ENCODE measurements at places on chromosomes 1 and 21.
A peak's percentile ranks its signal among the peaks of the same experiment; 100 is the strongest.

GRCh38 chr21:44593598-44594405, 1.5 kb upstream of the KRTAP10-6 start:
- DNase-seq: no peak

GRCh38 chr1:154325583-154326545, 539 bp downstream of the ATP8B2 start:
- peak; percentile 88 for DNase-seq

- DNase-seq: no peak
These were observed 12.3 kb downstream of the OR2T11 start for GRCh38 chr1:248622570-248623001.

DNA sequence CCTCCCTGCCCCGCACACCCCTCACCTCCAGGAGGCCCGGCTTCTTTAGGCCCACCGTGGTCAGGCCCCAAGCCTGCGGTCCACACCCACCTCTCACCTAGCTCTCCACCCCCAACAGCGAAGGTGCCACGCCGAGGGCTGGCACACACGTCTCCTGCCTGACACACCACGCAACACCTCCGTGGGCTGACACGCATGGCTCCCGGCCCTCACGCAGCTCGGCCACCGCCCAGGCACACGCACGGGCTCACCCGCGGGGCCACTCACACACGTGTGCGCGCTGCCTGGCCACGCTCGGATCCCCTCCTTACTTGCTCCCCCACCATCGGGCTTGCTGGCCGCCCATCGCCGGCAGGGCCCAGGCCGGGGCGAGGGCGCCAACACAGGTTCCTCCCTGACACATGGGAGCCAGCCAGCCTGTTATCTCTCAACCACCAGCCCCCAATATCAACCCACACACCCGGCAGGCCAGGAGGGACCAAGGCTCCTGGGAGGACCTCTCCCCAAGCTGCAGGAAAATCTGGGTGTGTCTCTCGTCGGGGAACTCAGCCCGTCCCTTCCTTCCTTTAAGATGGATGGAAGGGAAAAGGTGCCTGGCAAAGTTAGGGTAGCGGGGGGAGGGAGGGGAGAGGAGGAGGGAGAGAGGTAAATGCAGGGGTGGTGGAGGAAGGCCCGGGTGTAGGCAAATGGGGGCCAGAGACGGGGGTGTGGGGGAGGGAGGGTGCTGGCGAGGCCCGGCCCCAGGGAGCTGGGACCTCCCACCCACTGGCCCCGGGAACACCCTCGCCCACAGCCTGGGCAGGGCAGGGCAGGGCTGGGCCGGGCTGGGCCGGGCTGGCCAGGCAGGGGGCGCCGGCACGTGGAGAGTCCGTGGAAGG, 546 bp downstream of the ELOVL1 start:
- DNase-seq: peak; percentile 60

DNA sequence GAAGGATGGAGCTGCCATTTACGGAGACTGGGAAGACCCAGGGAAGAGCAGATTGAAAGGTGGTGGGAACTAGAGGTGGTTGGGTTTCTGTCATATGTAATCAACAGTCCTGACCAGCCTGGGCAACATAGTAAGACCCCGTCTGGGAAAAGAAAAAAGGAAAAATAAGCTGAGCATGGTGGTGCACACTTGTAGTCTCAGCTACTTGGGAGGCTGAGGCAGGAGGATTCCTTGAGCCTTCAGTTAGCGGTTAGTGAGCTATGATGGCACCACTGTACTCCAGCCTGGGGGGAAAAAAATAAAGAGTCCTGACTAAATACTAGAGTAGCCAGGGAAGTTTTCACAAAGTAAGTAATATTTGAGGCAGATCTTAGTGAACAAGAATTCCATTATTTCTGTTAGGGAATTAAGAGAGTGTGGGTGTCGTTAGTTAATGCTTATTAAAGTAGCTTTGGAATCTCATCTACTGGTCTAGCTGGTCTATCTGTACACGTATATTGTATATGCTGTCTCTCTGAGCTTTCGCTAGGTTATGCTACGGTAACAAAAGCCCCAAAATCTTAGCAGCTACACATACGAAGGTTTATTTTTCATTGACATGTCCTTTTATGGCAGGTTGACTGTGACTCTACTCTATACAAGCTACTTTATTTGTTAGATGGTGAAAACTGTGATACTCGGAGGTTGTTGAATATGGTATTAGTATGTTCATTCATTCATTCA, 4.4 kb downstream of the NBPF1 start:
- no peak for DNase-seq

DNA sequence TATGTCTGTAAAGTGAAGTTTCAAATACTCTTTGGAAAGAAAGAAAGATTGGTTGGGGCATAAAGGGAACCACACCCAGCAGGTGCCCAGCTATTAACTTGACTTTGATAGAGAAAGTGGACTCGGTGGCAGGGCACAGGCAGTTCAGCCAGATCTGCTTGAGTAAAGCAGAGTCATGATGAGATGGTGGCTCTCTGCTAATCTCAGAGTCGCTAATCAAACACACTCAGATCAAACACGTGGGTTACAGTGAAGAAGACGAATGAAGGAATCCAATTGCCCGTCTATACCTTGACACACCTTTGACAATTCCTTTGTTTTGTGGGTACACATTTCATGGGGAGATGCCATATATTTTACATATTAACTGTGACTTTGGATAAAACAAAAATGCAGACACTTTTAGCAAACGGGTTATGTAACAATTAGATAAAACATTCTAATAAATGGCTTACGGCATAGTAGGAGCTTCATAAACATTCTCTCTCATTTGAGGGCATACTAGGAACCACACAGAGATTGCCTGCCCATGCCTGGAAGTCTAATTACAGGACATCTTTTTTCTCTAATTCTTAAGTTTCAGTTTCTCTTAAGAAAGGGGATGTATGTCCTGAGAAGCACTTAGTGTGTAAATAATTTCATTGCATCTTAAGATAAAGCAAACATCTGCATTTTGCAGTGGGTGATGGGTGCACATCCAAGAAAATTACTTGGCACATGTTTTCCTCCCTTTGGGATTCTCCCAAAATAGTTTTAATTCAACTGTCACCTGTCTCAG, 7.2 kb downstream of the CBR1 start:
- DNase-seq: no peak

DNA sequence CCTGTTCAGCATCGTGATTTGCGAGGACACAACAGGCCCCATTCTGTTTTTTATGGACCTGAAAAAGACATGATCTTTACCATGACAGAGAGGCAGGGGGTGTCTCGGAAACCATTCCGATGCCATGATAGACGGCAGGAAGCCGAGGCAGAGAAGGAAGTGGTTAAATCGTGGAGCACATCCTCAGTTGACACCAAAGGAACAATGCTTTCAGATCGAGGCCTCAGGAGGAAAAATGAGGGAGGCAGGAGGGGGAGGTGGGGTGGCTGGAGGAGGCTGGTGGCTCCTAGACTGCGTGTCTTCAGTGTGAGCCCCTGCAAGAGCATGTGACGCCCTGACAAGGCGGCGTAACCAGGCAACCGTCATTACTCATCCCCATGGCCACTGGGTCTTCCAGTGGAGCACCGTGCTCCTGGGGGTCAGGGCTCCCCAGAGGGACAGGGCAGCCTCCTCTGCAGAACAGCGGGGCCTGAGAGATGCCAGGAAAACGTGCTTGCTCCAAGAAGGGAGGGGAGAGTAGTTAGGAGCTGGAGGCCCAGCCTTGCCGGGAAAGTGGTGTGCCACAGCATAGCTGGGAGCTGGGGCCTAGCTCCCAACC, 172.8 kb upstream of the TMEM51 start:
- peak; percentile 67 for DNase-seq

- no peak for DNase-seq
These were observed 663 bp downstream of the ATP13A2 start for GRCh38 chr1:17011092-17011438.

- DNase-seq: no peak
These were observed 215.0 kb downstream of the DAB1 start for GRCh38 chr1:57208741-57209302.

- peak; percentile 64 for DNase-seq
These were observed 16.8 kb downstream of the TNFSF4 start for GRCh38 chr1:173190101-173190936.

DNA sequence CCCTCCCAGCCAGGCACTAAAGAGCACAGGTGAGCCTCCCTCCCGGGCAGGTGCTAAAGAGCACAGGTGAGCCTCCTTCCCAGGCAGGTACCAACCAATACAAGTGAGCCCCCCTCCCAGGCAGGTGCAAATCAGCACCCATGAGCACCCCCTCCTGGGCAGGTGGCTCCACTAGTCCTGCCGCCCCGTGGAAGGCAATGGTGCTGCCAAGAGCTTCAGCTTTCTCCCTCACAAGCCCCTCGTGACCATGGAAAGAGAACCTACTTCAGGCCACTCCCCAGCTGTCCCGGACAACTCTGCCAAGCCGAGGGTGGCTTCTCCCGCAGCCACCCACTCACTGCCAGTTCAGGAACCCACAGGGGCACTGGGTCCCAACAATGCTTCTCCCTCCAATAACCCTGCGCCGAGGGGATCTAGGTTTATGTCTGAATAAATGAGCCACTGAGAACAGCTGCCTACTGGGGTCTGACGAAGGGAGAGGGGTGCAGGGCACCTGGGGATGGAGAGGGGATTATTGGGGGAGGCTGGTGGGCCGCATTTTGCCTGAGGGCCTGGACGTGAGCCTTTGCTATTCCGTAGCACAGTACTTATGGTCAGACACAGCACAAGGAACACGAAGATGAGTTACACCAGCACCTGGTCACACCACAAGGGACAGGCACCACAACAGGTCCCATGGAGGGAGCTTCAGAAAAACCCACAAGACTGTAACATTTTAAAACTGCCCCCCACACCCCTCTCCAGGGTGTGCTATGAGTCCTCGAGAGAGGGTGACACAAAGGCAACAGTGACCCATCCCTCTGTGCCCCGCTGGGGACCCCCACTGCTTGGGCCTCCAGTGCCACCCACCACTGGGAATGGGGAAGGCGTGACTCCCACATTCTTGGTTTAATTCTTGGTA, 46.3 kb downstream of the PRDM15 start:
- DNase-seq: no peak

GRCh38 chr21:28608646-28609045, 384.0 kb downstream of the LTN1 start:
- no peak for DNase-seq

- no peak for DNase-seq
These were observed 4.2 kb downstream of the ST6GALNAC5 start for GRCh38 chr1:76871355-76871974.

- DNase-seq: no peak
These were observed 1.7 kb upstream of the EPS15 start for GRCh38 chr1:51520700-51521248.

DNA sequence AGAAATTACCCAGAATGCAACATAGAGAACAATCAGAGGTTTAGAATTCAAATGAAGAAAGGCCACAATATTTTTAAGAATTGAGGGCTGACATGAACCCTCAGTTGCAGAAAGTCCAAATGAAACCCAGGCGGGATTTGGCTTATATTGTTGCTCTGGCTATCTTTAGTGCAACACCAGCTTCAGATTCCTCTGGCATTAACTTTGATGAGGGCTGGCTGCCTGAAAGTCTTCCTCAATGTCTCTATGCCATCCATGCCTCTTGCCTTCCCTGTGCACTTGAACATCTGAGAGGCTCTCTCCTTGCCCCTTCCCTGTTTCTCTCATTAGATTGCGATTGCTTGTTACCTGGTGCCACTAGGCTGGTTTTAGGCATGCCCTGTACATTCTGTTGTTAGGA, 31.2 kb upstream of the DPT start:
- no peak for DNase-seq

DNA sequence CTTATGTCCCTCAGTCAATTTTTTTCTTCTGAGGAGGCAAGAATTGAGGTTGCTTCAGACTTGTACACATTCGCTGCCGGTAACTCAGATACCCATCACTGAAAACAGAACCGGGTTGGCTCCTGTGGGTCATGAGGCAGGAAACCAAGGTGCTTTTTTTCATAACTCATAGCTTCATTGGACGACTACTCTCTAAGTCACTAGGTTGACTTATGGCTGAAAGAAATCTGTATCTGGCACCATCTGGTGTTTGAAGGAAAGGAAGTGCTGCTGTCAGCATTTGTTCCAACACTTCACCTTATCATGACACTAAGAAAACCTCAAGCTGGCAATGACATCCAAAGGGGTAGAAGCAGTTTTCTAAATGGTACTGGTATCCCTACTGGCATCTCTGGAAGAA, 82.3 kb downstream of the TBX19 start:
- no peak for DNase-seq

DNA sequence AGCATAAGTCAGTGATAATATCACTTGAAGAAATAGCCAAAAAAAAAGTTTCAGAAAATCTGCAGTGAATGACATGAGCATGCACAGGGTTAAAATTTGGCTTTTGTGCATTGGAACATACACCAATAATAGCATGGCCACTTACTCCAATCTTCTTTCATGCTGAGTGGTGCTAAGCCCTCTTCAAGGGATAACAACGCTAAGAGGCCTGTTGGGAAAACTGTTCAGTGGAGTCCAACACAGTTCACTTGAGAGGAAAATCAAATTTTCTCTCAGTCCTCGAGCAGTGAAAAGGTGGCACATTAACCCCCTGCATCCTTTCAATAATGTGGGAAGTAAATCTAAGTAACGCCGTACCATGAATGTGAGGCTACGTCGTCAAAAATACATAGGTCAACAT, 264.7 kb downstream of the SPATA17 start:
- no peak for DNase-seq

DNA sequence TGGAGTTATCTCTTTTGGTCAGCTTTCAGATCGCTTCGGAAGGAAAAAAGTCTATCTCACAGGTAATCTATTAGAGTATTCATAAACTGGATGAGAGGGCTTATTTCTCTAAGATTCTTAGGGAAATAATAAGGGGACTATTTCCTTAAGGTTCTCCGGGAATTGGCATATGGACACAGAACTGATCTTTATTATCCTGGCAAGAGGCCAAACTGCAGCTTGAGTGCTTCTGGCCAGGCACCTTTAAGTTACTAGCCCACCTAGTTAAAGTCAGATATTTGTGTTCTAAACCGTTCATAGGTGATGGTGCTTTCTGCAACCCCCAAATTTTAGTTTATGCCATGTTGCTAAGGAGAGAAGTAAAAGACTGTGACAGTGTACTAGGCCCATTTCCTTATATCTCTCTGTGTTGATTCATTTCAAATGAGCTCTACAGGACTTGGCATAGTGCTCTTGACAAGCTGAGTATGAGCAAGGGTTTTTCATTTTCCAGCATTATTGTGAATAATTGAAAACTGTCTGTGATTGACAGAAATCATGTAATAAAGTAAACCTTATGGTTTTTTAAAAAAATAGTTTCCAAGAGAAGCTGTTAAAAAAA, 43.4 kb downstream of the SLC22A15 start:
- no peak for DNase-seq

GRCh38 chr21:45280969-45281368, 6.7 kb downstream of the POFUT2 start:
- DNase-seq: no peak

- DNase-seq: no peak
These were observed 14.3 kb downstream of the TSPAN2 start for GRCh38 chr1:115074839-115075534.

Measured in fibroblast of skin of right quadriceps (primary cell).